ENCODE measurements at places on chromosomes 12 and 14. TPM values are rescaled to one million over a fixed set of nuclear protein-coding genes. Genes with fewer than 3 reads are reported as not detected.

Gene KCNC2
- total RNA-seq = not detected

Gene POLE2
- 0.98 TPM for total RNA-seq

Gene KRT78
- not detected for total RNA-seq

Gene OAS3
- 47.4 TPM for total RNA-seq

GRCh38 chr12:128966203-128966810, 113.0 kb downstream of the GLT1D1 start:
- DNase-seq = no peak

GRCh38 chr12:75599061-75599460, 87.7 kb upstream of the KRR1 start:
- no peak for DNase-seq

DNA sequence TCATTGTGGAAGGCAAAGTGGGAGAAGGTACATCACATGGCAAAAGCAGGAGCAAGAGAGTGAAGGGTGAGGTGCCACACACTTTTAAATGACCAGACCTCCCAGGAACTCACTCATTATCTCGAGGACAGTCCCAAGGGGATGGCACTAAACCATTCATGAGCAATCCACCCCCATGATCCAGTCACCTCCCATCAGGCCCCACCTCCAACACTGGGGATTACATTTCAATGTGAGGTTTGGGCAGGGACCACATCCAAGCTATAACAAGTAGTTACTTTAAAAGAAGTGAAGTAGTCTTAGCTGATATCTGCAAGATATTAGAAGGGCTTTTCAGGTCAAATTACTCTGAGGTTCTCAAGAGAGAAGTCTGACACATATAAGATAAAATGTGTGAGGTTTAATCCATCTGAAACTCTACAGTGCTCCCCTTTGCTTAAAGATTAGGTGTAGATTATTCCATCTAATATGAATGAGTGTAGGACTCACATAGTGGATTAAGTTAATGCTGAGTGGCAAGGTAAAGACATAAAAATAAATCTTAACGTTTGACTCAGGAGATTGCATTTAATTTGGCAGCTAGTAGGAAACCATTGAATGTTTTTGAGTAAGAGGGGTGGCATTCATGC, 130.8 kb downstream of the TMX1 start:
- no peak for DNase-seq

GRCh38 chr12:82818271-82819035, 131.7 kb downstream of the TMTC2 start:
- DNase-seq = no peak

GRCh38 chr12:65867394-65867793, 43.1 kb downstream of the HMGA2 start:
- DNase-seq = no peak

- no peak for DNase-seq
Measured at GRCh38 chr12:8722286-8722800, 24.6 kb downstream of the RIMKLB start.

DNA sequence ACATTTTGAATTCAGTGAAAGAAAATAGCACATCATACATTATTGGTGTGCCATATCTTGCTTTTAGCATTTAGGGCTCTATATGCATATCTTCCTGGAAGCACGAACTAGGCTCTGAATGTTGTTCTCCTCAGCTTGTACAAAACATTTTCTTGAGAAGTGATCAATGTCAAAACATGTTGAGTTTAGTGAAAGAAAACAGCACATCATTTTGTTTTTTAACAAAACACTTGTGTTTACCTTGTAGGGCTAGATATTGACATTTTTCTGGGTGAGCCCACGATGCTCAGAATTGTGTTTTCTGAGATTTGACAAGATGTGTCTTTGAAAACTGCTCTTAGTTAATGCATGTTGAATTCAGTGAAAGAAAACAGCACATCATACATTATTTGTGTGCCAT, 81.0 kb downstream of the ASCL4 start:
- DNase-seq = no peak

DNA sequence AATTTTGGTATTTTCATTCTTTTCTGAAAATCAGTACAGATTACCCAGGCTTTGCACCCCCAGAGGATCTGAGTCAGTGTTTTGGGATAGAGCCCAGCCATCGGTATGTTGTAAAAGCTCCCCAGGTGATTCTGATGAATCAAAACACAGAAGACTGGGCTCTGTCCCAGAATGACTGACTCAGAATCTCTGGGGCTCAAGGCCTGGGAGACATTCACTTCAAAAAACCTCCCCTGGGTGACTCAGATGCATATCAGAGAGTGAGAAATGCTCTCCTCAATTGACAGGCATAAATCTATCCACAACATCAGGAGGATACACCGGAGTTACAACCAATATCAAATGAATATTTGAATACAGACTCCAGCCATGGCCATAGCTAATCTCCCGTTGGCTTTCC, 32.6 kb downstream of the SLC35F4 start:
- no peak for DNase-seq

DNA sequence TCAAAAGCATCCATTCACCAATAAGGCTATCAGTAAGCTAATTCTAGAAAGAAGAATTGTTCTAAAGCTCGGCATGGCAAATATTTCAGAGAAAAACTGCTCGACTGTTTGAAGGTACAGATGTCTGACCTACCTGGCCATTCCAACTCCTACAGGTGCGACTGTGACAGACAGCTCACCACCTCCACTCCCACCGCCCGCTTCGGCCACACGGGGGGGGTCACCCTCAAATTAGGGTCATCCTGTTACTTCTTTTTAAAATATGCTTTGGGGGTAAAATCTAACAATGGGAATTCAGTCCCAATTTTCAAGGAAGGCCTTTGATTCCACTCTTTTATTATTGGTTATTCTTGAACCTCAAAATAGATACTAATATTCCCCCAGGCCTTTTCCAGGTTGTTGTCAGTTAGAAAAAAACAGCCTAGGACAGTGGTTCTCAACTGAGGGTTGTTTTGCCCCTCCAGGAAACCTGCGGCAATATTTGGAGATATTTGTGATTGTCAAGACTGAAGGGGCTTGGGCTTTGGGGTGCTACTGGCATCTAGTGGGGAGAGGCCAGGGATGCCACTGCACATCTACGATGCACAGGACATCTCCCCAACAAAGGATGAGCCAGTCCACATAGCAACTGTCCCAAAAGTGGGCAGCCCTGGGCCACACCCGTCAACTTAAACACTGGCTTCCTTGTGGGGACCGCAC, 81.2 kb downstream of the BCL11B start:
- no peak for DNase-seq

DNA sequence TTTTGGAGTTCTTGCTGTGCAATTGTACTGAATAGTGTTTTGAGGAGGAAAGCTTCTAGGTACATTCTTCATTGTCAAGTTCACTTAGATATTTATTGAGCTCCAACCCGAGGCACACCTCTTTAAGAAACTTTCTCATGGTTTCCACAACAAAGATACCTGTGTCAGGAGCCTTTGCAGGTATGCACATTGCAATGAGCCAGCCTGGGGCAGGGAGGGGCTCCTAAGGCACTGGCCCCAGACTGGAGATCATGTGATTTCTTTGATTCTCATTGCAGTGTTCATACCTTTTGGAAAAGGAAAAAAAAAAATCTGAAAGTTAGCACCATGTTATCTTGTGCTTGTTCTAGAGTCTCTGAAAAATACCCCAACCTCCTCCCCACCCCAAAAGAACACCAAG, 80.3 kb downstream of the PRMT8 start:
- no peak for DNase-seq

- no peak for DNase-seq
Measured at GRCh38 chr14:97946240-97946639, 1149.1 kb downstream of the VRK1 start.
